ENCODE measurements at places on chromosomes 6 and 20.

DNA sequence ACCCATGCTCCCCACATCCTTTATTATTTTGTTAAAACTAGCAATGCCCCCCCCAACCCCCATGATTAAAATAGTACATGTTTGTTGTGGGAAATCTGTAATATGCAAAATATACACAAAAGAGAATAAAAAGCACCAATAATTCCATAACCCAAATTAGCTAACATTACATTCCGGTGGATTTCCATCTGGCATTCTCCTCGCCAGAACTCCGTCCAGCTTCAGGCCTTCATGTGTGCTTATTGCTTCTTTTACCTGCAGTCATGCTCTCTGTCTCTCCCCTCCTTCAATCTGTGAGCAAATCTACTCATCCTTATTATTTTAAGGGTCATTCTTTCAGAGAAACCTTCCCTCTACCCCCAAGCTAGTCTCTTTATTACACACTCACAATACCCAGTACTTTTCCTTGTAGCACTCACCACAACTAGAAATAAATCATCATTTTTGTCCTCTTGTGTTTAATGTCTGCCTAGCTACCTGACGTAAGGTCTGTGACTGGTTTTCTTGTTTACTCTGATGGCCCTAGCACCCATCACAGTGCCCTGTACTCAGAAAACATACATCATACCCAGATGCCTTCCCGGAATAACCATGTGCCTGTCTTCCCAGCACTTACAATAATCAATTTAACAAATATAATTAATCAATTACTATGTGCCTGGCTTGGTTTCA lies 25.6 kb upstream of the IER3 start:
- no peak for DNase-seq

GRCh38 chr20:12773936-12774335 lies 234.8 kb upstream of the SPTLC3 start:
- DNase-seq, result no peak

GRCh38 chr6:75486850-75487518 lies 6.6 kb downstream of the FILIP1 start:
- no peak for DNase-seq

DNA sequence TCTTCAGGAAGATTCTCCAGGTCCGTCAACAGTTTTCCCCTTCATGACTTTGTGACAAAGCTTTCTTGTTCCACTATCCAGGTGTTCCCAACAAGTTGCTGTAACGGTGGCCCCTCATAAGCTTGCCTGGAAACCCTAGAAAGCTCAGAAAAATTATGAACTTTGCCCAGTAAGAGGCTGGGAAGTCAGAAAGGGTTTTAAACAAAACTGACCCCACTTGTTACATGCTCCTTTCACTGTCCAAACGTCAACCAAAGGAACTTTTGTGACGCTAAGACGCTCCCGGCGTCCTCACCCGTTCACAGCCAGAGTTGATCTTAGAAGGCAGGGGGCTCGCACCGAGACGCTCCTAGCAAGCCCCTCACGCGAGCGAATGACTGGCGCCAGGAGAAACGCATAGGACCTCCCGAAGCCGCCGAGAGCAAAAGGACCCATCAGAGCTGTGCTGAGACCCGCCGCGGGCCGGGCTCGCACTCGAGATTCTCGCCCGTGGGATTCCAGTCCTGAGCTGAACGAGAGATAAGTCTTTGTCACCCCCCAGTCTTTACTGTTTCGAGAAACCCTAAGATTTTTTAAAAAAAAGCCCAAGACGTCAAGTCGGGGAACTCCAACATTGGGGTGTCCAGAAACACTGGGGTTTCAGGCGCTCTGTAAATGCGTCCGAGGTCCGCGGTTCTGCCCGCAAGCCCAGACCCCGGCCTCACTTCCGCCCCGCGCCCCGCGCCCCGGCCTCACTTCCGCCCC lies 544 bp upstream of the ACAT2 start:
- DNase-seq, result no peak

DNA sequence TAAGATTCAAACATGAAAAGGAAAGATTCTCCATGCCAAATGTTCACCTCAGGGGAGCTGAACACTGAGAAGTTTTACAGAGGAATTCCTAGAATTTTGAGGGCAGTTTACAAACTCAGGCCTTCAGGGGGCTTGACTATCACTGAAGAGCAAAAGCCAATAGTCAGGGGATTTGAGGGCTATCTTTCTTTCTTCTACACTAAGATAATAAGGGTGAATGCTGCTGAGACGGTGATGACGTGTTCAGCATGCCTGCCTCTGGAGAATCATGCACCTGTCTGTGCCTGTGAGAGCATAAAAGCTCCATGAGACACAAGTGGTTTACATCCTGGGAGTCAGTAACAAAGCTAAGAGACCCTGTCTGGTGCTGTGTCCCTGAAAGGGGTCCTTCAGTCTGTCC lies 1085.6 kb downstream of the KIF16B start:
- DNase-seq, result no peak

GRCh38 chr6:38034274-38034914 lies 214.9 kb downstream of the ZFAND3 start:
- no peak for DNase-seq

- DNase-seq, result no peak
Measured at GRCh38 chr6:83514466-83514865, 2.1 kb downstream of the PRSS35 start.

GRCh38 chr6:134175532-134176263 lies 123.3 kb upstream of the SLC2A12 start:
- DNase-seq, result no peak

DNA sequence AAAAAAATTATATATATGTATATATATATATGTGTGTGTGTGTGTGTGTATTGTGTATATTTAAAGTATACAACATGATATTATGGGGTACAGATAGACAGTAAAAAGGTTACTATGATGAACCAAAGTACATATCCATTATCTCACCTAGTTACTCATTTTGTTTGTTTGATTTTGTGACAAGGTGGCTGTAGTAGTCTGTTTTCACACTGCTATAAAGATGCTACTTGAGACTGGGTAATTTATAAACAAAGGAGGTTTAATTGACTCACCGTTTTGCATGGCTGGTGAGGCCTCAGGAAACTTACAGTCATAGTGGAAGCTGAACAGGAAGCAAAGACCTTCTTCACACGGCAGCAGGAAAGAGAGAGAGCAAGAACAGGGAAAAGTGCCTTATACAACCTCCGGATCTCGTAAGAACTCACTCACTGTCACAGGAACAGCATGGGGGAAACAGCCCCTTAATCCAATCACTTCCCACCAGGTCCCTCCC lies 30.2 kb upstream of the DACT2 start:
- no peak for DNase-seq

- DNase-seq, result no peak
Measured at GRCh38 chr20:3000852-3001523, 42.4 kb upstream of the GNRH2 start.

- no peak for DNase-seq
Measured at GRCh38 chr6:82554666-82555065, 191.0 kb downstream of the TPBG start.

DNA sequence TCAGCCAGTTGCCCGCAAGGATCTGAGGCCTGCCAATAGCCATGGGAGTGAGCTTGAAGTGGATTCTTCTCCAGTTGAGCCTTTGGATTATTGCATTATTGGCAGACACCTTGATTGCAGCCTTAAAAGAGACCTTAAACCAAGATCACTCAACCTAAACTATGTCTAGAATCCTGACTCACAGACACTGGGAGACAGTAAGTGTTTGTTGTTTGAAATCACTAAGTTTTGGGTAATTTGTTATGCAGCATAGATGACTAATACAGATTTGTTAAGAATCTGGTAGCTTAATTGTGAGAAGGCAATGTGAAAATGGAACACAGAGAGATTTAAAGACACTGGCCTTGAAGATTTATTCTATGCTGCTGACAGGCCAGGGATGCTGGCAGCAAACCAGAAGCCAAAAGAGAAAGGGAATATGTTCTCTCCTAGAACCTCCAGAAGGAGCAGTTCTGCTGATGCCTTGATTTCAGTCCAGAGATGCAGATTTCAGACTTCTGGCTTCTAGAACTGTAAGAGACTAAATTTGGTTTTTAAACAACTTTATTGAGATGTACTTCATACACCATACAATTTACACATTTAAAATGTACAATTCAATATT lies 17.6 kb downstream of the SIRPD start:
- no peak for DNase-seq

DNA sequence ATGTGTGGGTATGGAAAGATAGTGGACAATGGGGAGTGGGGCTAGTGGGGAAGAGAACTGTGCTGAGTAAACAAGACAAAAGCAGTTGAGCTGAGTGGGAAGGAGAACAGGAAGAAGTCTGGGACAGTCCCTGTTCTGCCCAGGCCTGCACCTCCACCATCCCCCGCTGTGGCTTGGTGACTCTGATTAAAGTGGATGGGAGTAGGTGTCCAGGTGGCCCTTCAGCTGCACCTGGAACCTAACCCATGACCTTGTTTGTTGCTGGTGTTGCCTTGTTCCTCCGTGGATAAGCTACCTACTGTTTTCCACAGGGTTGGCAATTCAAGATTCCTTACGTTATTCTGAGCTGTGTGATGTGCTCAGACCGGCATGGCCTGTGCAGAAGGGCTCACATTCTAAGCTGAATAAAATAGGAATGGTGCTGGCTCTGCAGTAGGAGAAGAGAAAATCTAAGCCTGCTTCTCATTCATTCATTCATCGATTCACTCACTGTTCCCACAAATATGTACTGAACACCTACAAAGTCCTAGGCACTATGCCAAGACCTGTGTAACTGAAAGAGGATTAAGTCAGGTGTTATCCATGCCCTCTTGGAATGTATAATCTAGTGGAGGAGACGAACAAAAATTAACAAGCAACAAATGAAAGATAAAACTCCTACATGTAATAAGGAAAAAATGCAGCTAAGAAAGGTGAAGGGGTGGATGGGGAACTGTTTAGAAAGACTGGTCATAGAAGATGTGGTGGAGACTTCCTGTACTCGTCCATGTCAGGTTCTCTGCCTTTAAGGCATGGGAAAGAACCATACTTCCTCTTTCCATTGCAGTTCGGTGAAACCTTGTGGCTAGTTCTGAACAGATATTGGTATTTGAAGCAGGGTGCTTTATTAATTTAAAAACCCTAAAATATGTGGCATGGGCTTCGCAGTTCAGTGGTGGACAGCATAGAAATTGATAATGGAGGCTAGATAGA lies 10.1 kb upstream of the CALHM6 start:
- DNase-seq, result no peak

GRCh38 chr6:98824162-98824901 lies 10.0 kb upstream of the POU3F2 start:
- DNase-seq, result no peak

DNA sequence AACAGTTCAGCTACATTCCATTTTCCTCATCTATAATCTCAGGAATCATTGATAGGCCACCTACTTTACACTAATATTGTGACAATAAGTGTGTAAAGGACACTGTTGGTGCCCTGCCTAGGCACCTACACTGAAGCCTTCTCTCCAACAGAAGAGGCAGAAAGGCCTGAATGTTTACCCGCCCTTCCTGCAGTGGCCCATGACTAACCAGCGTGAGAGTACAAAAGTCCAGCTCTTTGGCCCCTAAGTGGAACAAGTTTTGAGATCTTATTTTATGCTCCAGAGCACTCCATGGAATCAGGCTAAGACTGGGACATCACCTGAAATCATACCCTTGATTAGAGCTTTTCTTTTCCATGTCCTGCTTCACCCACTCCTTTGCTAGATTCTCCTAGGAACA lies 359.7 kb downstream of the ARHGAP18 start:
- no peak for DNase-seq

- peak; percentile 71 for DNase-seq
Measured at GRCh38 chr6:9520417-9521151, 894.3 kb downstream of the TFAP2A start.

GRCh38 chr6:44291841-44292240 lies 21.3 kb downstream of the AARS2 start:
- DNase-seq, result no peak

DNA sequence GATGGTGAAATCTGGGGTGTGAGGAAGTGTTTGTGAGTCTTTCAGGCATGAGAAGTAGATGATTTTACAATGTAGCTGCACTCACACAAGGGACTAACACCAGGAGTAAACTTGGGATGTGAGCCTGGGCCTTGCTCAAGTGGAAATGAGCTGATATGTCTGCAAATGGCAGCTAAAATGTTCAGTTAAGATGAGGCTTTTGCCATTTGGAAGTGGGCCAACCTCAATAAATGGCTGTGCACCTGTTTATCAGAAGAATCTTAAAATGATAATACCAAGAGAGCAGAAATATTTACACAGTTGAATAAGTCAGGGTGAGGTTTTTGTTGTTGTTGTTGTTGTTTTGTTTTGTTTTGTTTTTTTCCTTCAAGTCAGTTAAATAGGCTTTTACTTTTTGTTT lies 25.7 kb upstream of the KLHL31 start:
- DNase-seq, result no peak

GRCh38 chr20:53914781-53915445 lies 155.5 kb downstream of the BCAS1 start:
- DNase-seq, result no peak

DNA sequence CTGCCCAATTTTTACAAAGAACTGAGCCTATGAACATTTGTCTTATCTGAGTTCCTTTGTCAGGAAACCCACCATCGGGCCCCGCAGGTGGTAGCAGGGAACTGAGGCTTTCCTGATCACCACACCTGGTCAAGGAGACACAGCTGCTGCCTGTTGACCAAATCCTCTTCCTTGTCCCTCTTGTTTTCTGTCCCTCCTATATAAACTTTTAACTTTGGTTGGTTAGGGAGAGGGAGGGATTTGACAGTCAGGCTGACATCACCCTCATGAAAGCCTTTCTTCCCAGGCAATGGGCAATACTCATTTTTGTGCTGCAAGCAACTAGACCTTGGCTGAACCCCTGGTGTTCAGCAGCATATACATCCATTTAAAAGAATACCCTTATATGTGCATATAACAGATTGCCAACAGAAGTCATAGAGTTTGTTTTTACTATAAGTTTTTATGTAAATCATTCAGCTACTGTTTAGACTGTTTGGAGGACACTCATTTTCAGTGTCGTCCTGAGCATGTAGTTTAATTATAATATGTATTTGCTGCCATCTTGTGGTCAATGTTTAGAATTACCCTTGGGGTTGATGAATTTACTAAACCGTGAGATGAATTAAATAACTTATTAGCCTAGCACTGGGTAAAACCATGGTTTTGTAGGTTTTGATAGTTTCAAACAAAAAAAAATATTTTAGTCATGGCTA lies 17.0 kb downstream of the CRISP1 start:
- peak; percentile 1 for DNase-seq

- DNase-seq, result no peak
Measured at GRCh38 chr6:110529355-110529754, 52.9 kb upstream of the SLC22A16 start.
